ENCODE measurements at places on chromosomes 7 and 10. TPM values are rescaled to one million over a fixed set of nuclear protein-coding genes. Genes with fewer than 3 reads are reported as not detected.

The WNT8B gene
- 0.10 TPM for polyA plus RNA-seq

The CRPPA gene
- polyA plus RNA-seq: 3.9 TPM

GRCh38 chr7:28200598-28200997 is 20.0 kb upstream of the JAZF1 start:
- no peak for DNase-seq

GRCh38 chr7:47361746-47362215 is 220.1 kb downstream of the TNS3 start:
- DNase-seq: no peak

DNA sequence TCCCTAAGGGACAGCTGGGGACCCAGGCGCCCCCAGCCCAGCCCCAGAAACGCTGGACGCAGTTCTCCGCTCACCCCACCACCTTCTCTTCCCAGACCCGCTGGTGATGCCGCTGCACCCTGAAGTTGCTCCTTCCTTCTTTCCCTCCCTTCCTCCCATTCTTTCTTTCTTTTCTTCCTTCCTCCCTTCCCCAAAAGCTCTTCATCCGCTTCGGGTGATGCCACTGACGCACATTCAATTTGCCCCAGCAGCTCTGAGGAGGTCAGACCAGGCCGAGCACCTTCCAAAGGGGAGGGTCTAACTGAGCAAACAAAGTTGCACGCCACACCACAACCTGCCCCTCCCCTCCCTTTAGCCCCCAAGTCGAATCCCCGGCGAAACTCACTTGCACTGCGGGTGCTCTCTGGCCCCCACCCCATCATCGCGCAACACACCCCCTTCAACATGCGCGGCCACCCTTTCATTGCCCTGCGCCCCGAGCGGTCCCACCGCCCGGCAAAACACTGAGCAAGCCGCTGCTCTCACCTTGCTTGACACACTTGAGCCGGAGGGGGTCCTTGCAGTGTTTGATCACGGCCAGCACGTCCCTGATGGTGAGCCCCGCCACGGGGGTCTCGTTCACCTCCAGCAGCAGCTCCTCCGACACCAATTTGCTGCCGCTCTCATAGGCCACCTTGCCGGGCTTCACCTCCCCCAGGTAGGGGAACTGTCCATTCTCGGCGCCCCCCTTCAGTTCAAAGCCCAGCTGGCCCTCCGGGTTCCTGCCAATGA is 787 bp downstream of the MAGI2 start:
- DNase-seq: no peak

- no peak for DNase-seq
Measured at GRCh38 chr7:123604739-123605138, 3.1 kb downstream of the ASB15 start.

- peak; percentile 71 for DNase-seq
Measured at GRCh38 chr10:129131457-129132132, 335.4 kb upstream of the MGMT start.

DNA sequence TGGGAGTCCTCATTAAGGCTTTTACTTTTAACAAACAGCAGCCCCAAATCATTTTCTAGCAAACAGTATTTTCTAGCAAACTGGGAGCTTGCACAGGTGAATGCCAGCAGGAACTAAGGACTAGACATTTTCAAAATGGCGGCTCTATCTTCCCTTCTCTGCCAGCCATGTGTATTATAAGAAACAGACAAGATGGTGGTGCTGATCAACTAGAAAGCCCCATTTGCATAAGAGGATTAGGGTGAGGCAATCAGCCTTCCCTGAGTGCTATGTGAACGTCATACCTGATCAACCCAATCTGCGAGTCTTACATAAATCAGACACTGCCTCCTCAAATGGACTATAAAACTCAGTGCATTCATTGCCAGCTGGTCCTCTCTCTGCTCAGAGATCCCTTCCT is 479.6 kb downstream of the IPMK start:
- no peak for DNase-seq

DNA sequence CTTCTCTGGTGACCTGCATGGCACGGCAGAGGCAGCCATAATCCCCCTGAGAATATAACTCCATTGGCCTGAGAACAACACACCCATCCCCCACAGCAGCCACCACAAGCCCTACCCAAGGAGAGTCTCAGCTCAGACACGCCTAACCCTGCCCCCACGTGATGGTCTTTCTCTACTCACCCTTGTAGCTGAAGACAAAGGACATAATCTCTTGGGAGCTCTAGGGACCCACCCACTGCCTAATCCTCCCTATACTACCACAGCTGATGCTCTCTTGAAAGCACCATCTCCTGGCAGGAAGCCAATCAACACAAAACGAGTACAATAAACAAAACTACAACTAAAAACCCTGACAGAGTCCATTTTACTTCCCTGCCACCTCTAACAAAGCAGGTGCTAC is 30.7 kb upstream of the HPSE2 start:
- DNase-seq: no peak

DNA sequence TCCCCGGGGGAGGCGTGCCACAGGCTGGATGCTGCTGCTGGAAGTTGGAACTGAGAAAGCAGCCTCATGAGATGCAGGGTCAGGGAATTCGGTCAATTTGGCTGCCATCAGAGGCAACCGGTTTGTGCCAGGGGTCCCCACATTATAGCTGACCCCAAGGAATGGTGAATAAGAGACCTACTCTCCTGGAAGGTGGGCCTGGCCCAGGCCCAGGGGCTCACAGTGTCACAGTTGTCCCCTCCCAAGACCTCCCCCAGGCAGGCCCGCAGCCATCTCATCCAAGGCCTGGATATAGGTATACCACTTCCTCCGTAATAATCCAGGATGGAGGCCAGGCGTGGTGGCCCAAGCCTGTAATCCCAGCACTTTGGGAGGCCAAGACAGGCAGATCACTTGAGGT is 114.6 kb downstream of the NPTX2 start:
- no peak for DNase-seq

DNA sequence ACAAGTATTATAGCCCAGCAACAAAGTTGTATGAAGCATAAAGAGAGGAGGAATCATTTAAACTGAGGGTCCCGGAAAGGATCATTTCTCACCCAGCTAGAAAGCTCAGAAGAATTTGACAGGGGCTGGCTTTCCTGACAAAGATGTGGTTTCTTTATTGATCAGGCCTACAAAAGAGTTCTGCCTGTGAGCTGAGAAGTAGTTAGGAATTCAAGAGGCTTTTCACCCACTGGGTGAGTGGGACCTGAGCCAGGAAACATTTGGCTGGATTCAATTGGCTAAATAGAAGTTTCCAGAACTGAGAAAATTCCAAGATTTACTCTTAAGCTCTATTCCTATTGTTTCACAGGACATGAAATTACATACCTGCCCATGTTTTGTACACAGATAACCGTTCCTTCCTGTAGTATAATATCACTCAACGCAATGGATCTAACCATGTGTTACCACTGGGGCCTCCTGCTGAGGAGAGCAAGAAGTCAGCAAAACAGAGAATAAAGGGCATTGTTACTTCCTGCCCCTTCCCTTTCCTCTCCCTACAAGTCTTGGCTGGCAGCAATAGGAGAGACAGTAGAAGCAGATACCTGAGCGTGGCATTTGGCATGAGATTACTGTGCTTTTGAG is 53.9 kb upstream of the PAPSS2 start:
- DNase-seq: no peak

- DNase-seq: no peak
Measured at GRCh38 chr10:72563327-72563932, 62.4 kb downstream of the MICU1 start.

All from forelimb muscle (tissue), 1 donor.